ENCODE measurements at places on chromosomes 5 and 9.

DNA sequence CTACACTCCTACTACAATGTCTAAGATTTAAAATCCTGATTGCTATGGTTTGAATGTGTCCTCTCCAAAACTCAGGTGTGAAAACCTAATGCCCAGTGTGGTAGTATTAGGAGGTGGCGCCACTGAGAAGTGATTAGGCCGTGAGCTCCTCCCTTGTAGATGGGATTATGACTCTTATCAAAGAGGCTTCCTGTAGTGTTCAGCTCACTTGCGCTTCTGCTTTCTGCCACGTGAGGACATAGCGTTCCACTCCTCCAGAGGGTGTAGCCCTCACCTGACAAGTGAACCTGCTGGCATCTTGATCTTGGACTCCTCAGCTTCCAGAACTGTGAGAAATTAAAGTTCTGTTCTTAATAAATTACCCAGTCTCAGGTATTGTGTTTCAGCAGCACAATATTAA, 33.0 kb upstream of the WHRN start:
- DNase-seq: no peak

DNA sequence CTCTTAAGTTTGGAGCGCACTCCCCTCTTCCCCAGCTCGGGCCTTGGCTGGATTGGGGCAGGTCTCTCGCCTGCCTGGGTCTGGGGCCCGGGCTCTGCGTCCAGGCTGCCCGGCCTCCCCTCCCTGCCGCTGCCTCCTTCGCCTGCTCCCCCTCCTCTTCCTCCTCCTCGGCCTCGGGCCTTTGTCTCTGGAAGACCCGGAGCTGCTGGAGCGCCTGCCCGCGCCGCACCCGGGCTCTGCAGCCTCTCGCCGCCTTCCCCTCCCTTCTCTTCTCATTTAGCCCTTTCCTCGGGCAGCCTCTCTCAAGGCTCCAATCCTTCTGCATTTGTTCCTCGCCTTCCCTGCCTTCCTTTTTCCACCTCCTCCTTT, 218.5 kb downstream of the C9orf50 start:
- peak; percentile 40 for DNase-seq

DNA sequence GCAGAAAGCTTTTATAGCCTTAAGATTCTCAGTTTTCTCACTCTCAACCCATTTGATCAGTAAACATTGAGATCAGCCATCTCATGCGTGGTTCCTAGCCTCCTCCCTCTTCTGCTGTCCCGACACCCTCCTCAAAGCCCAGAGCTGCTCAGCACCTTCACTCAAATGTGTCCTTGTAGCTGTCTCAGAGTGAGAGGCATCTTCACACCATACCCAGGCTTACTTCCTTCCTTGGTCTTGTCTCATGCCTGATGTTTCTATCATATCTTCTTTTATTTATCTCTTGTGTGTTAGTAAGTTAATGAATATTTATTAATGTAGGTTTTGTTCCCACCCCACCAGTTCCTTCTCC, 72.4 kb upstream of the SNX2 start:
- DNase-seq: no peak

- no peak for DNase-seq
Measured at GRCh38 chr9:7546261-7546660, 253.3 kb downstream of the DMAC1 start.

GRCh38 chr9:18442629-18443491, 31.1 kb upstream of the ADAMTSL1 start:
- DNase-seq: peak; percentile 74

DNA sequence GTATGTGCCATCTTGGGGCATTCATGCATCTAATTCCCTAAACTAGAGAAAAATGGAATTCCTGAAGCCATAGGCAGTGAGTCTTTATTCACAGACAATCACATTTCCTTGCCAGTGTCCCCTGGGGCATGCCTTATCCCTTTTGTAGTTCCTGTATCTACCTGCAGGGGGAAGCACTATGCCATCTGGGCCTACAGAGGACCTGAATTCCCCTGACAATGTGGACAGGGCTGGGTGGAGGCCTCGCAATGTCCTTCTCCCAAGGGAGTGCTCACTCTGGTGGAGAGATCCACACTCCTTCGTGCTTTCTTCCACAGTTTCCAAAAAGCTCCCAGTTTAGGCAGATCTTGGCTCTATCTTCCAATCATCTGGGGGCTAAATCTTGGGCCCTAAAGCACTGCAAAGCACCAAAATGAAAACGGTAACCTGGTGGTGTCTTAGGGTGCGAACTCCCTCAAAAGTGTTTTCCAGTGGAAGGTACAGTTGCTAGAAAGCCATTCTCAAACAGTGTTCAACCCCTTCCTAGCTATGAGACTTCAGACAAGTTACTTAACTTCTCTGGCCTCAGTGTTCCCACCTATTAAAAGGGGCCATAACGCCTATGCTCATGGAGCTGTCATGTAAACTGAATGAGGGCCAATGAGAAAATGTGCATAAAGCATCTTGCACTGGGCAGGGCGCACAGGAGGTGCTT, 17.5 kb downstream of the WHRN start:
- DNase-seq: no peak

DNA sequence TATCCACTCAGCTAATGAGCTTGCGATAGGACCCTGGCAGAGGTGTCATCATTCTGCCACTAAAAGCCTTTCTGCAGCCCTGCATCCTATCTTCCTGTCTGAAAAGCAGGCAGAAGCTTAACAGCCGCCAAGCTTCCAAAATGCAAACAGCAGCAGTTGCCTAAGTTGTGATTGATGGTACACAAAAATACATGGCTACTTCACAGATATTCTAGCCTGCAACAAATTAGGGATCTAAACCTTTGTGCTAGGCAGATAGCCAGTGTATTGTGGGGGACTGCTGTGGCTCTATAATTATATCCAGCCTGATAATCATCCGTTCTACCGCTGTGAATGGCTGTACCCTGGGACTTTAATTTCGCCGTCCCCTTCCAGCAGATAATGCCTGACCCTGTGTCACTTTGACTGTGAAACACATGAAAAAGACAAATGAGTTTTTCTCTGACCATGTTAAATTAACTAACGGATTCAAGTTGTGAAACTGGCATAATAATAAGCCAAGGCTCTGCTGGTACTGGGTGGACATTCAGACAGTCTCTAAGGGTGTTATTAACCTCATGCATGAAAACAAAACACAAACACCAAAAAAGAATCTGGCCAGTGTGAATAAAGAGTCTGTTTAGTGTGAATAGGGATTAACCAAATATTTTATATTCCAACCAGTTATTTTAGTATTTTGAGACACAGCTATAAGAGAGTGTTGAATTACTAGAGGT, 45.9 kb downstream of the SEMA6A start:
- no peak for DNase-seq

GRCh38 chr9:14314929-14315874, 1.3 kb upstream of the NFIB start:
- DNase-seq: peak; percentile 98

- DNase-seq: no peak
Measured at GRCh38 chr9:20582150-20582549, 40.1 kb downstream of the MLLT3 start.

DNA sequence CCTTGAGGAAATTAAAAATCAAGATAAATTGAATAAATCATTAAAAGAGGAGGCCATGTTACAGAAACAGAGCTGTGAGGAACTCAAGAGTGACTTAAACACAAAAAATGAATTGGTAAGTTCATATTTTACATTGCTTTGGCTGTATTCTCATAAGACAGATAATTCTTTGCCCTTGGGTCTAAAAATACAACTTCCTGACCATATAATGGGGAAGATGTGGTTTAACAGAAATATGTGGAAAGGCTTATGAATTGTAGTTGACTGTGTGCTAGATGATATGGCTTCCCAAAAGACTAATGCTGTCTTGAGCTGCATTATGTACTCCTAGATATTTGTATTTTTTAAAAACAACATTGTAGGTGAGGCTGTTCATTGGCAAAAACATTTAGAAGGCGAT, 33.1 kb downstream of the CNTRL start:
- no peak for DNase-seq

DNA sequence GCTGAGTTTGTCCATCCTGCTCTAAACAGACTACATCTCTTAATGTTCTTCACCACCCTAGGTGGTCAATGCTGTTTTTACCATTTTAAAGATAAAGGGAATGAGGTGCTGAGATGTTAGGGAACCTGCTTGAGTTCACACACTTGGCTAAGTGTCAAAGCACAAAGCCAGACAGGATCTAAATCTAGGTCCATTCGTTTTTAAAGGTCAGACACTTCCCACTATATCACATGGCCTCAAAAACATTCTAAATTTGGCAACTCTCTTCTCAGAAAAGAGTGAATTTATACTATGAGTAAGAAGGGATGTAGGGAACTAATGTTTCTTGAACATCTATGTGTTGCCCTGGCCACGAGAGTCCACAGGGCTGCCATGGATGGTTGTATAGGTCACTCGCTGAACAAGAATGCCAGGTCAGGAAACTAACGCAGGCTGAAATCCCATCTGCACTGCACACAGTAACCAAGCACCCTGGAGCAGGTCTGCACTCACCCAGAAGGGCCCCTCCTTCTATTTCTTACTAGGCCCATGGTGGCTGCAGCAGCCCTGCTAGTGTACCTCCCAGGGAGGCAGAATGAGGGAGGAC, 213.0 kb downstream of the SPOCK1 start:
- DNase-seq: no peak

- DNase-seq: no peak
Measured at GRCh38 chr5:158600679-158601078, 499.0 kb downstream of the EBF1 start.

DNA sequence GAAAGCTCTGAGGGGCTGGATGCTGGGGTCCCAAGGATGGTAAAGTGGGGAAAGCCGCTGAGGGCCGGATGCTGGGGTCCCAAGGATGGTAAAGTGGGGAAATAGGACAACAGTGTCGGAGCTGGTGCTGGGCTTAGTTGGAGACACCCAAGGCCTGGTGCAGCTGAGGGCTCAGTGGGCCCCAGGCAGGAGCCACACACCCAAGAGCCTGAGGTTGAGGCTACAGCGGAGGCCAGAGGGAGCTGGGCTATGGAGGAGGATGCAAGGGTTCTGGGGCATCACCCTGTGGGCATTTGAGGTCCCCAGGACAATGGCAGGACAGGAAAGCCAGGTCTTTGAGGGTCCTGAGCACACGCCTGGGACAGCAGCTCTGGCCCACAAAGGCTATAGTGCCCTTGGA, 19.1 kb upstream of the SLC9A3 start:
- DNase-seq: peak; percentile 17

DNA sequence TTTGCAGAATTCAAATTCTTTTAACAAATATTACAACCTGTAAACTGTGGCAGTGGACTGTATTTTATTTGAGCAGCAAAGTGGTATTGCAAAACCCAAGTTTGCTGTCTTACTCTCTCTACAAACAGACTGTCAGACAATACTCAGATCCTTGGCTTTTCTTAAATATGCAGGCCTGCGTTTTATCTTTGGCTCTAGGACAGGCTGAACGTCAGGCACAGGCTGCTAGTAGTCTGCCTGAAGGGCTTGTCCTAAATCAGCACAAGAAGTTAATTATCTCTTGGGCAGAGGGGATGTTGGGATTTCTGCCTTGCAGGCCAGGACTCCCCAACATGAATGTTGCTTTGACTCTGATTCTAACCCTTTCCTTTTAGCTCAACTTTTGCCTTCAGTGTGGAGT, 147.5 kb downstream of the SLIT3 start:
- no peak for DNase-seq

DNA sequence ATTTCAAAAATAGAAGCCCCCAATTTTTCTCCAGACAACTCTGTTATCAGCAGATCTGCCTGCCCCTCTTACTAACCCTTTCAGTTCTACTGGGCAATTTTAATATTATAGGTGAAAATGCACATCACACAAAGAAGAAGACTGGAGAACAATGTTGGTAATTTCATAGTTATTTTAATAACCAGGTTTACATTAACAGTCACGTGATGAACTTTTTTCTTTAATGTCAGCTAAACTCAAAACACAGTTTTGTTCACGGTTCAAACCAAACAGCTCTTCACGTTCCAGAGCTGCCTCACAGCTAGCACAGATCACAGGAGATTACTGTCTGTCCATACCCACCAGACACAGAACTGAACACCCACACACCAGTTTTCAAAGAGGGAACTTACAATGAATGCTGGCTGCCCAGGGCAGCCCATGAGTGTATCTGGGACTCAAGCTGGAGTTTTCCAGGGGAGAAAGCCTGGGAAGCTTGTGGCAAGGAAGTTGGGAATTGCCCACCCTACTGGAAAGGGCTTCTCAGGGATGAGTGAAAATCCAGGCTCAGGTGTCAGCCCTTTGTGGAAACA, 119.1 kb downstream of the DPYSL3 start:
- DNase-seq: no peak

GRCh38 chr5:118371973-118372831, 616.1 kb downstream of the DTWD2 start:
- DNase-seq: no peak

DNA sequence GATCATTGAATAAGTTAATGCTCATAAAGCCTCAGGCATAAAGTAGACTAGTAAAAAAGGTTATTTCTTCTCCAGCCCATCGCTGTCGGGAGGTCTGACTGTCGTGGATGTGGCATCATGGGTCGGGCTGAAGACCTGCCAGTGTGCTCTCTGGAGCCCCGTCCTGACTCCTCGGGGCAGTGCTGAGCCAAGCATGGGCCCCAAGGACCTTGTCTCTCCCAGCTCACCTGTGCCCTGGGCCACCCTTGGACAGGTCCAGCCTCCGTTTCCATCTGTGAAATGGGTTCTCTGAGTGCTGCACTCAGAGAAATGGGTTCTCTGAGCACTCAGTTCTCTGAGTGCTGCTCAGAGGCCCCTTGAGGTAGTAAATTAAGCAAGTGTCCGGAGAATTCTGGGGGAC, 269.0 kb downstream of the GADD45G start:
- DNase-seq: no peak

GRCh38 chr5:52897238-52897614, 91.9 kb upstream of the ITGA2 start:
- DNase-seq: no peak

DNA sequence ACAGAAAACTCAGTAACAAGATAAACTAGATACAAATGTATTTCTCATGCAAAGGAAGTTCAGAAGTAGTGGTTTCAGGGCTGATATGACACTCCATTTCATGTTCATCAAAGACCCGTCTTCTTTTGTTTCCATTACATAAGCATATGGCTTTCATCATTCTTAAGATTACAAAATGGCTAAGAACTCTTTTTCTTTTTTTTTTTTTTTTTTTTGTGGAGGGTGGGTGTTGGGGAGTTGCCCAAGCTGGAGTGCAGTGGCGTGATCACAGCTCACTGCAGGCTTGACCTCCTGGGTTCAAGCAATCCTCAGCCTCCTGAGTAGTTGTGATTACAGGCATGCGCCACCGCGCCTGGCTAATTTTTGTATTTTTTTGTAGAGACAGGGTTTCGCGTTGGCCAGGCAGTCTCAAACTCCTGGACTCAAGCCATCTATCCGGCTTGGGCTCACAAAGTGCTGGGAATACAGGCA, 22.0 kb upstream of the PTBP3 start:
- DNase-seq: no peak

DNA sequence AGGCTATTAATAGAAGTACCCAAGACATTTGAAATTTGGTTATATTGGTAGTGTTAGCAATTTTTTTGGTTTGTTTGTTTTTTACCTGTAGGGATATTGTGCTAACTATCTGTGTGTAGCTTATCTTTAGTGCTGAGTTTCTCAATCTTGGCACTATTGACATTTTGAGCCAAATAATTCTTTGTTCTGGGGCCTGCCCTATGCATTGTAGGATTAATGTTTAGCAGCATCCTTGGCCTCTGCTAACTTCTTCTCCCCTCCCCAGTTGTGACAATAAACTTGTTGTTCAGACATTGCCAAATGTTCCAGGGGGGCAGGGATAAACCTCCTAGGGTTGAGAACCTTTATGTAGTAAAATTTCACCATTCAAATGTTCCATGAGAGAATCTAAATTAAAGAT, 4.0 kb downstream of the FBXO4 start:
- no peak for DNase-seq

- no peak for DNase-seq
Measured at GRCh38 chr5:136192015-136192525, 892 bp downstream of the SMIM32 start.
